Stimulated activated CD4-positive, alpha-beta T cell treated with anti-CD3 and anti-CD28 coated beads, TNF-alpha, amount 100 ng/mL, for 24 hours (primary cell): ENCODE measurements at places on chromosomes 12 and 14.

DNA sequence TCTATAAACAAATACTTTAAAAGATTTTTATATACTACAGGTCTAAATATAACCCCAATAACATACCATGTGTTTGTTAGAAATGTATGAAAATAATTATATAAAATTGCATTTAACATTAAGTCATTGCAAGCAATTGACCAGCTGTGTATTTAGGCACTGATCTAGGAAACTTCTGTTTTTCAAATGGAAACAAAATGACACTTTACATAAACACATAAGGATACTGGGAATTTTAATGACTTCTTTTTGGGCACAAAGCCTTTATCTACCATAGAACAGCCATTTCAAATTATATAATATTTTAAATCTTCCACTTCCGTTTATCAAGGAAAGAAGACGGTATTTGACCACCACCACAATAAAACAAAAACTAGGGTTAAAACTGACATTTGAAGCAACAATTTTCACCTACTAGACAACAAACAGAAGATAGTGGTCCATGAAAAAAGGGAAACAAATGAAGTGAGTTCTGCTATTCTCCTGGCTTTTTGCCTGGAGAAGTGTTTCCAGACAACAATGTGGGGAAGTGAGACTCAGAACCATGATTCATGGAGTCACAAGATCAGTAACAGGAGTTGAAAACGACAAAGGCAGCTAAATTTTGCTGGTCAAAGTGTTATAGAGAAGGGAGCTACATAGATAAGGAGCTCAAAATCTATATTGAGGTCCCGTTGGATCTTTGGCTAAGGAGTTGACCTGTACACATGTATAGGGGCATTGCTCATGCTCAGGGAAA, 475.1 kb downstream of the TRHDE start:
- DNase-seq: no peak

DNA sequence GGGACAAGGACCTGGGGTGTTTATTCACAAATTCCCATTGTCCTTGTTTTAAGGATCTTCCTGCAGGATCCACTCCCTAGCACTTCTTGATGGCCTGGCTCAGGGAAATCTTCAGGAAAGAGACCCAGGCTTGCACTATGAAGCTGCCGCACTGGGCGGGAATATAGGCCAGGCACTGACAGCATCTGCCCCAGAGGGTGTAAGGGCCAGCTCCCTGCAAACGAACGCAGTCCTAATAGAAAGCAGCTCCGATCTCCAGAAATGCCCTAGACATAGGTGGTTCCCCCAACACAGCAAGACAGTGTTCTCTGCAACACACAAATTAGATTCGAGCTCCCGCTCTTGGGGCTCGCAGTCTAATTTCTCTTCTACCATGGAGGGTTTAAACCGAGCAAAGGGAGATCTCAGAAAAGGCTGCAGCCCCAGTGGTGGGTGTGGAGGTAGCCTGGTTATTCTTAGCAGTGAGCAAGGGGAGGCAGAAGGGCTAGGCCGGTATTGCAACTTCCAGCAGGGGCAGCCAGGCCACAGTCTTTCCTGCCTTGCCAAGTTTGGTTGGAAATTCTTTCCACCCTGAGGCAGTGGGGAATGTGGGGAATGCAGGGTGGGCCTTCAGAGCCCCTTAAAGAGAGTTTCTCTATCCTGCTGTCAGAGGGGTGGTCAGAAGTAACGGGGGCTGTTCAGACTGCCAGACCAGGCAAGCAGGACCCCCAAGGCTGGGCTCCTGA, 16.1 kb upstream of the WSCD2 start:
- DNase-seq: no peak

GRCh38 chr12:87323369-87323768, 705.8 kb downstream of the C12orf50 start:
- DNase-seq: no peak

DNA sequence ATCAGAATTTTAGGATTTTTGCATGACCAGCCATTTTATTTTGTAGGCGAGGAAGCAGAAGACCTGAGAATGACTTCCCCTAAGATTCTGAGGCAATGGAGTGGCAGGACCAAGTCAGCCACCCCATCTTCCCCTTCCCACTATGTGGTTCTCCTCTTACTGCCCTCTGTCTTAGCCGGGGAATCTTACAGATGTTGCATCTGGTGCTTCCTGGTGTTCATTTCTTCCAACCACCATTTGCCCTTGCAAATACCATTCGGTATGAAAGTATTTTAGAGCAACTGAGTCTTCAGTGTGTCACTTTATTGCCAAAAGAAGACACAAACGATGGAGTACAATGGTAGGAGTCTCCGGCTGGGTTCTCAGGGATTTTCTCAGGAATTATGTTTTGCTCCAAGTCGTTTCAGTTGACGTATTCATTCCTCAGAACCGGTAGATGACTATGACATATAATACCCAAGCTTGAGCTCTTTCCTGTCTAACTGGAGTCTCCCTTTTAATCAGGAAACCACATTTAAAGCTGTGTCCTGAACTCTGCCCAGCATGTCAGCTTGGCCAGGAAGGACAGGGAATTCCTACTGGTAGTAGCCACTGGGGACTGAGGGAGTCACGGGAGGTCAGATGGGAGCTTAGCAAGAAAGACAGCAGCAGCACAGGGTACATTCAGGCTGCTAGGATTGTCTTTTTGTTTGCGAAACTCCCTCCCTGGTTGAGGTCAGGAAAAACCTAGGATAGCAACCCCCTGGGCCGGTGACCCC, 87.0 kb downstream of the SAMD4A start:
- DNase-seq: no peak

- no peak for DNase-seq
These were observed 41.4 kb downstream of the COX16 start for GRCh38 chr14:70317969-70318634.

GRCh38 chr14:21267431-21267845, 1.8 kb downstream of the HNRNPC start:
- no peak for DNase-seq

GRCh38 chr12:3551386-3551785, 60.4 kb downstream of the PRMT8 start:
- no peak for DNase-seq

GRCh38 chr12:90622431-90622830, 332.5 kb downstream of the CCER1 start:
- no peak for DNase-seq

DNA sequence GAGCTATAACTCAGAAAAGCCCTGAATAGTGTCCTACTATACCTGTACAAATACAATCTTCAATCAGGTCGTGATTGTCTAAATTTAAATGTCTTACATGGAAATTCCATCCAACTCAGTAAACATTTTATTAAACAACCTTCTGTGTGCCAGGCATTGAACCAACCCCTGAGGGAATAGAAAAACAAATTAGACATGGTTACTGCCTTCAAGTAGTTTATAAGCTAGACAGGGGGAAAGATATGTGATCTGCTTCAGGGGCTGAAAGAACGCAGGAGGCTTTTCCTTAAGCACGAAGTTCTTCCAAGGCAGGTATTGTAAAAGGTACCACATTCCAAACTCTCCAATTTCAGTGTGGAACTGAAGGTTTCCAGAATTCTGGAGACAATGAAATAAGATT, 39.7 kb upstream of the STAB2 start:
- DNase-seq: no peak

- DNase-seq: no peak
These were observed 365.2 kb downstream of the SEC23A start for GRCh38 chr14:38737686-38738407.

- no peak for DNase-seq
These were observed 42.9 kb upstream of the PPM1H start for GRCh38 chr12:62977883-62978282.
